Prostate gland (tissue), 2 donors: ENCODE measurements at places on chromosomes 2 and 18.

GRCh38 chr2:1546023-1546591 is 132.8 kb downstream of the TPO start:
- DNase-seq = no peak
- H3K4me1 ChIP-seq = no peaks in the 10 kb centered on the region
- no peak overlapping the region for H3K4me3 ChIP-seq
- H3K27me3 ChIP-seq = no peaks in the 10 kb centered on the region

- no peaks in the 10 kb centered on the region for H3K27me3 ChIP-seq
- no peaks in the 10 kb centered on the region for H3K4me1 ChIP-seq
- H3K36me3 ChIP-seq = no peaks in the 10 kb centered on the region
Measured at GRCh38 chr18:46843372-46843771, 73.9 kb downstream of the PIAS2 start.

DNA sequence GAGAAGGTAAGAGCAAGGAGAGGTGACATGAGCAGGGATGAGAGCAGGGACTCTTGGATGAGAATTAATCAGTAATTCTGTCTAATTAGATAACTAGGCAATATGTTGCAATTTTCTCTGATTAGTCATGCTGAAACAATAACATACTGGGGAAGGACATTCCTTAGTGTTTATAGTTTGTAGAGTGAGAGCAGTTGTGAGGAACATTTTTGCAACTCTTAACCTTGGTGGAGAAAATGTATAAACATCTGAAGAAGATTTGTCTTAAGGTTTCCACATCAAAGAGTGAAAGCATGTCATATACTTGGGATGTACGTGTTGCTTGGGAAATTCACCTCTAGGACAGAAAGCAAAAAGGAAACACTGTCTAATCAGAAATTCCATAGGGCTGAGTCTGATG is 955.4 kb upstream of the FANCL start:
- no peaks in the 10 kb centered on the region for H3K4me1 ChIP-seq
- H3K36me3 ChIP-seq = no peaks in the 10 kb centered on the region
- no peak overlapping the region for H3K27ac ChIP-seq

DNA sequence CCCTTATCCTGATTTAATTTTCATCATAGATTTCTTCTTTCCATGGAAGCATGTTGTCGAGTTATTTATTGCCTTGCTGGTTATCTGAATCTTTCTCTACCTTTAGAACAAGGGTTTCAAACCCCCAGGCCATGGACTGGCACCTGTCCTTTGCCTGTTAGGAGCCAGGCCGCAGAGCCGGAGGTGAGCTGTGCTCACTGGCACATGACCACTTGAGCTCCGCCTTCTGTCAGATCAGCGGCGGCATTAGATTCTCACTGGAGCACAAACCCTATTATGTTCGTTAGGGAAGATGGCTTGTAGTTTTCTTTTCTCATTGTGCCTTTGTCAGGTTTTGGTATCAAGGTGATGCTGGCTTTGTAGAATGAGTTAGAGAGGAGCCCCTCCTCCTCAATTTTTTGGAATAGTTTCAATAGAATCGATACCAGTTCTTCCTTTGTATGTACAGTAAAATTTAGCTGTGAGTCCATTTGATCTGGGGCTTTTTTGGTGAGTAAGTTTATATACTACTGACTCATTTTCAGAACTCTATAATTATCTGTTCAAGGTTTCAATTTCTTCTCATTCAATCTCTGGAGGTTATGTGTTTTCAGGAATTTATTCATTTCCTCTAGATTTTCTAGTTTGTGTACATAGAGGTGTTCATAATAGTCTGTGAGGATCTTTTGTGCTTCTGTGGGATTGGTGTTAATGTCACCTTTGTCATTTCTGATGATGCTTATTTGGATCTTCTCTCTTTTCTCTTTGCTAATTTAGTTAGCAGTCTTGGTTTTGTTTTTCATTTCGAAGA is 668.0 kb upstream of the FAM98A start:
- DNase-seq = no peak
- H3K27me3 ChIP-seq = no peaks in the 10 kb centered on the region
- H3K4me3 ChIP-seq = no peak overlapping the region
- no peaks in the 10 kb centered on the region for H3K4me1 ChIP-seq

DNA sequence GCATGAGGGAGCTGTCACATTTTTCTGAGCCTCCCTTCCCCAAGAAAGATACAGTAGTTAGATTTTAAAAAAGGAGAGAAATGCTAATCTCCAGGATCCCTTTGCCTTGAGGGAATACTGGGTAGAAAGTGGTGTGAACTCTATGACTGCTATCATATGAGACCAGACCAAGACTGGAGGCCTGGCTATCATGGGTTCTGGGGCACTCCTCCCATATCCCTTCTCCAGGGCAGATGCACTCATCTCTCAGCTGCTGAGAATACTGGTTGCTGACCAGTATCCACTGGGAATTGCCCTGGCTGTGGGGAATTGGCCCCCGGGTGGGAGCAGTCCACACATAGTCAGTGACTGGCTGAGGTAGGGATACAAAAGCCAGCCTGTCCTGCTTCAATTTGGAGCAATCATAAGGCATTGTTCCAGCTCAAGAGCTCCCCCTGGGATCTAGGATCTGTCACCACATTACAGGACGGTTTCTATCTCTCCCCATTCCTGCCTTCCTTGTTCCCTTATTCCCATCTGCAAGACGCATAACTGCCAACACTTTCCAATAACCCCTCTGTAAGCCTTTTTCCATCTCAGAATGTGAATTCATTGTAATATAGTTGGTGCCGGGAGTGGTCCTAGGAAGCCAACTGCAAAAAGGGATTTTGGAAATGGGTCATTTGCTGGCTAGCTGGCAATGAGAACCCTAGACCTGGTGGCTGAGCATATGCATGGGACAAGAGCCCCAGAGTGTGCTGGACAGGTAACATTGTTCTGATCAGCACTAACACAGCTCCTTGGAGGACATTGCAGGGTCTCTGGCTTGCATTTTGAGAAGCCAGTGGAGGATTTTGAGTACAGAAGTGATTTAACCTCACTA is 35.4 kb upstream of the REEP1 start:
- no peaks in the 10 kb centered on the region for H3K4me1 ChIP-seq
- H3K36me3 ChIP-seq = no peaks in the 10 kb centered on the region
- DNase-seq = peak; percentile 22
- H3K27ac ChIP-seq = no peak overlapping the region

DNA sequence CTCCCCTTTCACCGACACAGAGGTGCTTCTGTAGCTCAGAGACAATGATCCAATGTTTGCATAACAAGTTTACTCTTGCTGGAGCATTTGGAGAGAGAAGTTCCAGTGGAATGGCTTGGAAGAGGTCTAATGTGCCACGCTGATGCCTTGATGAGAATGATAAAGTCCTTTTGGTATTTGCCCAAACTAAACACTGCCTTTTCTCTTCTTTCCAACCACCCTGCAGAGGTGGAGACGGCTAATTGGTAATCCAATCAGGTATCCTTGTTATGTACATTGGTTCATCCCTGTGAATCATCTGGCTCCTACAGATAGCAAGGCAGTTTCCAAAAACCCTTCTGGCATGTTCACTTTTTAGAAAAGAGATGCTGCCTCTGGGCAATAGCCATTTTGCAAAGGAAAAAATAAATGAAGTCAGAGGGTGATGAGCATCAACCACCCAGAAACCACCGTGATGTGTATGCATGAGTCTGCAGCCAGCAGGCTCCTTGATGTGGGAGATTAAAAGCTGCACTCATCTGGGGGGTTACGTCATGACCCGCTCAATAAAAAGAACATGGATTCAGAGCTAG is 40.6 kb downstream of the KIAA2012 start:
- no peaks in the 10 kb centered on the region for H3K36me3 ChIP-seq
- H3K4me1 ChIP-seq = no peaks in the 10 kb centered on the region
- no peak overlapping the region for H3K27ac ChIP-seq
- no peak overlapping the region for H3K4me3 ChIP-seq
- peak; percentile 49 for DNase-seq
- no peaks in the 10 kb centered on the region for H3K27me3 ChIP-seq

- DNase-seq = no peak
- H3K4me1 ChIP-seq = no peaks in the 10 kb centered on the region
- H3K4me3 ChIP-seq = no peak overlapping the region
- H3K27ac ChIP-seq = no peak overlapping the region
Measured at GRCh38 chr2:240426845-240427721, 8.4 kb upstream of the GPC1 start.

DNA sequence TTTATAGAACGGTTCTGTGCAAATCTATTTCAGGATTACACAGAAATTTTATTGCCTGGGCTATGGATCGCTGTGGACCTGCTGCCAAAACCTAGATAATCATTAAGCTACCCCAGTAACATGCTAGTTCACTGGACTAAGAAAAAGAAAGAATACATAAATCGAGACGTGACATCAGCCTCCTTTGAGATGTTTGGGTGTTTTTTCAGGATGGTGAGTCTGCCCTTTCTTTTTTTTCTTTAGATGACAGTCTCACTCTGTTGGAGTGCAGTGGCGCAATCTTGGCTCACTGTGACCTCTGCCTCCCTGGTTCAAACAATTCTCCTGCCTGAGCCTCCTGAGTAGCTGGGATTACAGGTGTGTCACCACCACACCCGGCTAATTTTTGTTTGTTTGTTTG is 52.0 kb downstream of the FHOD3 start:
- H3K27ac ChIP-seq = no peak overlapping the region
- H3K4me1 ChIP-seq = no peaks in the 10 kb centered on the region
- no peak overlapping the region for H3K4me3 ChIP-seq
- H3K36me3 ChIP-seq = no peaks in the 10 kb centered on the region
- no peak for DNase-seq

GRCh38 chr18:498931-499775 is 1.3 kb downstream of the COLEC12 start:
- DNase-seq = peak; percentile 38
- peak overlapping the region; percentile 69 for H3K27ac ChIP-seq
- H3K4me3 ChIP-seq = peak overlapping the region; percentile 53
- H3K36me3 ChIP-seq = no peaks in the 10 kb centered on the region

GRCh38 chr2:113886479-113887008 is 3.3 kb upstream of the ACTR3 start:
- peaks cover 6% of the 10 kb centered on the region for H3K4me1 ChIP-seq
- peak; percentile 42 for DNase-seq
- no peak overlapping the region for H3K4me3 ChIP-seq
- H3K27me3 ChIP-seq = no peaks in the 10 kb centered on the region

- H3K27me3 ChIP-seq = no peaks in the 10 kb centered on the region
- no peaks in the 10 kb centered on the region for H3K36me3 ChIP-seq
- no peak for DNase-seq
- peak overlapping the region; percentile 48 for H3K27ac ChIP-seq
- H3K4me1 ChIP-seq = peaks cover 24% of the 10 kb centered on the region
Measured at GRCh38 chr2:235002198-235003095, 50.6 kb downstream of the SH3BP4 start.

- peaks cover 27% of the 10 kb centered on the region for H3K4me1 ChIP-seq
- H3K4me3 ChIP-seq = no peak overlapping the region
- no peak for DNase-seq
- H3K27me3 ChIP-seq = no peaks in the 10 kb centered on the region
Measured at GRCh38 chr2:238280083-238280825, 8.2 kb downstream of the PER2 start.

- peaks cover 2% of the 10 kb centered on the region for H3K27me3 ChIP-seq
- no peak overlapping the region for H3K4me3 ChIP-seq
- DNase-seq = no peak
- H3K36me3 ChIP-seq = no peaks in the 10 kb centered on the region
- no peaks in the 10 kb centered on the region for H3K4me1 ChIP-seq
Measured at GRCh38 chr2:240651185-240651584, 25.9 kb downstream of the GPR35 start.

GRCh38 chr2:31265234-31265633 is 31.3 kb downstream of the EHD3 start:
- no peaks in the 10 kb centered on the region for H3K4me1 ChIP-seq
- no peaks in the 10 kb centered on the region for H3K36me3 ChIP-seq

DNA sequence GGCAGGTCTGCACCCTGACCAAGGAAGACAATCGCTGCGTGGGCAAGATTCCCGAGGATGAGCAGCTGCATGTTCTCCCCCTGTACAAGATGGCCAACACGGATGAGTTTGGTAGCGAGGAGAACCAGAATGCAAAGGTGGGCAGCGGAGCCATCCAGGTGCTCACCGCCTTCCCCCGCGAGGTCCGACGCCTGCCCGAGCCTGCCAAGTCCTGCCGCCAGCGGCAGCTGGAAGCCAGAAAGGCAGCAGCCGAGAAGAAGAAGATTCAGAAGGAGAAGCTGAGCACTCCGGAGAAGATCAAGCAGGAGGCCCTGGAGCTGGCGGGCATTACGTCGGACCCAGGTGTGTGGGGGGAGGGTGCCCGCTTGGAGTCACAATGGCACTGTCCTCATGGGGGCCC is 48.4 kb downstream of the BOLA3 start:
- H3K36me3 ChIP-seq = peaks cover 3% of the 10 kb centered on the region
- H3K27me3 ChIP-seq = no peaks in the 10 kb centered on the region
- DNase-seq = no peak
- no peak overlapping the region for H3K27ac ChIP-seq

GRCh38 chr18:4157352-4157751 is 297.8 kb downstream of the DLGAP1 start:
- H3K27ac ChIP-seq = no peak overlapping the region
- no peaks in the 10 kb centered on the region for H3K27me3 ChIP-seq
- H3K4me1 ChIP-seq = no peaks in the 10 kb centered on the region
- no peak overlapping the region for H3K4me3 ChIP-seq
- no peaks in the 10 kb centered on the region for H3K36me3 ChIP-seq

GRCh38 chr2:238069021-238069709 is 8.4 kb downstream of the SCLY start:
- H3K27me3 ChIP-seq = no peaks in the 10 kb centered on the region
- peaks cover 4% of the 10 kb centered on the region for H3K36me3 ChIP-seq
- H3K4me1 ChIP-seq = no peaks in the 10 kb centered on the region
- no peak overlapping the region for H3K27ac ChIP-seq
- no peak overlapping the region for H3K4me3 ChIP-seq
- DNase-seq = no peak

DNA sequence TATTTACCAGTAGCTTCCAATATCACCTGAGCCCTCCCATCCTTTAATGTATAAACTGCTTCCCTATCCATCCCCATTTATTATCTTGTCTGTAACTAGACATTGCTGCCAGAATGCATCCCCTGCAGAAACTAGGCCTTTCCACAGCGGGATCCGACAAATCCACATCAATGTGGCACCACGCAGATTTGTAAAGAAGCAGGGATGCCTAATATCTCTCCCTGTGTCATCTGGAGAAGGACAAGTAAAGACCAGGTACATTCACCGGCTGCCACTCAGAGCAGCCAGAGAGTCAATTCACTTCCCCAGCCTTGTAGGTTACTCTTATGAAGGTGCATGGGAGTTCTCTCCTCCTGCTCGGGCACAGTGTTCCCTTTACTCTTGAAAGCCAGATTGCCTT is 98.8 kb upstream of the MAP3K20 start:
- H3K4me1 ChIP-seq = no peaks in the 10 kb centered on the region
- no peak for DNase-seq
- H3K4me3 ChIP-seq = no peak overlapping the region
- H3K27me3 ChIP-seq = no peaks in the 10 kb centered on the region
- H3K36me3 ChIP-seq = no peaks in the 10 kb centered on the region
- H3K27ac ChIP-seq = no peak overlapping the region

DNA sequence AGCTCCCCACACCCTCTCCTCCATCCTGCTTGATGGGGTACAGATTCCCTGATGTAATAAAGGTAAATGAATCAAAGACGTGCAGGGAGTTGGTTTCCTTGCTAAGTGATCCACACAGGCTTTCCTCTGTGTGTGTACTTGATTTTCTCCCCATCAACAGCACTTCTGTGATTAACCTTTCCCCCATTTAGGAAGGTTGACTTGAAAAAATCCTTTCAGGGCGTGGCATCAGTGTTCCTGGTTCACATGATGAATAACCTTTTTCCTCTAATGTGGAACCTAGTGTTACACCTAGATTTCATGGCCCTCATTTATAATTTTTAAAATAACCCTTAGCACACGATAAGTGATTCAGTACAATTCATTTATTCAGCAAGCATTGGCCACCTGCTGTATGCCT is 115.0 kb downstream of the ICA1L start:
- H3K4me1 ChIP-seq = peaks cover 2% of the 10 kb centered on the region
- no peak overlapping the region for H3K27ac ChIP-seq
- no peaks in the 10 kb centered on the region for H3K27me3 ChIP-seq
- H3K36me3 ChIP-seq = no peaks in the 10 kb centered on the region
- H3K4me3 ChIP-seq = no peak overlapping the region
